ENCODE measurements at places on chromosomes 16 and 17.

- DNase-seq, result no peak
Measured at GRCh38 chr17:72034000-72034399, 86.8 kb upstream of the SOX9 start.

GRCh38 chr16:85157813-85158742 lies 45.8 kb upstream of the CIBAR2 start:
- DNase-seq, result peak; percentile 47

DNA sequence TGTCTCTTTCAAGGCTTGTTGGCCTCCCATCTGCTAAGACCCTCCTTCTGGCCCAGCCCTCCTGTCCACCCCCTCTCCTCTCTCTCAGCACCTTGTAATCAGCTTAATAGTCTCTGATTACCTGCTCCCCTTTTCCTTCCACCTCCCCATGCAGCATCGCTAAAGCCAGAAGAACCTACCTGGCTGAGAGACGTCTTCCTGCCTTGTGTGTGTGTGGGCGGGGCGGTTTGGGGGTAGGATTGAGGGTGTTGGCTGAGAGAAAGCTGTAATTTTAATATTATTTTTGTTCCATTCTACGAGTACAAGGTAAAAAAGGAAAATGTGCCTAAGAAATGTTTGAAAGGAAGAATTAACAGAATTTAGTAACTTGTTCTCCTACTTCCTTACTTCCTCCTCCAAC lies 3.4 kb downstream of the DNAH9 start:
- DNase-seq, result no peak

DNA sequence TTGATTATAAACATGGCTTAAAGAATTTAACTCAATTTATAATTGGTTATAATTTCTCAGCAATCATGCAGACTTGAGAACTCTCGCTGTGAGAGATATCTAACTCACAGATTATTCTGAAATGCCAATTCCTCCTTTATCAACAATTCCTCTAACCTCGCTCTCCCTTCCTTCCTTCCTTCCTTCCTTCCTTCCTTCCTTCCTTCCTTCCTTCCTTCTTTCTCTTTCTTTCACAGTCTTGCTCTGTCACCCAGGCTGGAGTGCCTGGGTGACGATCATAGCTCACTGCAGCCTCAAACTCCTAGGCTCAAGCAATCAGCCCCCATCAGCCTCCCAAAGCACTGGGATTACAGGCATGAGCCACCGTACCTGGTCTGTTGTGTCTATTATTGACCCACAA lies 42.4 kb downstream of the CHD9 start:
- DNase-seq, result no peak

GRCh38 chr16:54285414-54286089 lies 1.0 kb downstream of the IRX3 start:
- DNase-seq, result peak; percentile 57

GRCh38 chr16:84985079-84986065 lies 26.0 kb downstream of the ZDHHC7 start:
- DNase-seq, result peak; percentile 96
